Fibroblast of skin of scalp (primary cell): ENCODE measurements at places on chromosomes 7 and 10.
A peak's percentile ranks its signal among the peaks of the same experiment; 100 is the strongest.

DNA sequence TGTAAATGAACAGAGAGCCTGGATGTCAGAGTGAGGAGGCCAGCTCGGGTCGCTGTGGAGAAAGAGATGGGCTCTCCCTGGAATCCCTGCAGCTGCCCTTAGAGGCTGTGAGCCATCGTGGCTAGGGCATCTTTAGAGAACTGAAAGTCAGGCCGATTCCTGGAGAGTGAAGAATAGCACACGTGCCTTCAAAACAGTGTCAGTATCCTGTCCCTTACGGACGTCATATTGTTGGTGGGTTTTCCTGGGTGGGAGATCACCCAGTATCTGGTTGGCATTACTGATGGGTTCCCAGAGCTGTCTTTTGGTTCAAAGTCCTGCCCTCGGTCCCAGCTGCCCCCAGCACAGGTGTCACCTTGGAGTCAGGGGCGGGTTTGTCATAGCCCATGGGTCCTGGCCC lies 25.3 kb downstream of the IKZF1 start:
- DNase-seq, result no peak

DNA sequence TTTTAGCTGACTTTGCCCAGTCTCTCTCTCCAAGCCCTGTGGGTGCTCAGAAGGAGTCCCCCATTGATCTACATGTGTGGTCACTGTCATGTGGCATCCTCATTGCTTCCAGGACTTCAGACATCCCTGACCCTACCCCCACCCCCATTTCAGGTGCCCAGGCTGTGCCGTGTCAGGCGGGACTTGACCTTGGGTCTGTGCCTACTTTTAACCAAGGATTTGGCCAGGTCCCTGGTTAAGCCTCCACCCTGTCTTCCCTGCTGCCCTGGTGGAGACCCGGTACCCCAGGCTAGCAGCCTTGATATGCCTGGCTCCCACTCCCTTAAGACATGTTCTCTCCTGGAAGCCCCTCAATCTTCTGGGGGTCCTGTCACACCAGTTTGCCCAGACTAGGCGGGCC lies 31.3 kb downstream of the PRF1 start:
- DNase-seq, result no peak

- DNase-seq, result no peak
Observed at GRCh38 chr10:131082201-131082850, 229.2 kb downstream of the TCERG1L start.

DNA sequence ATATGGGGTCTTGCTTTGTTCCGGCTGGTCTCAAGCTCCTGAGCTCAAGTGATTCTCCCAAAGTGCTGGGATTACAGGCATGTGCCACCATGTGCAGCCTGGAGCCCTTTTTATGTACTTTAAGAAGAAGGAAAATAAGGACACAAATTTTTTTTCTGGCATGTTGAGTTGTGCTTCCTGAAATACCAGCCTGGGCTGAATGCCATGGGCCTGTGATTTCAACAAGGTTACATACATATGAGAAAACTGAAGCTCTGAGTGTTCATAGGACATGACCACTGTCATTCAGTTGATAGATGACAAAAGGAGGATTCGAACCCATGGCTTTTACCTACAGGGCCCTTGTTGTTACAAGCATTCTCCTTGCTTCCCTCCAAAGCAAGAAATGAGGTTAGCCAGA lies 36.1 kb downstream of the ST8SIA6 start:
- no peak for DNase-seq

DNA sequence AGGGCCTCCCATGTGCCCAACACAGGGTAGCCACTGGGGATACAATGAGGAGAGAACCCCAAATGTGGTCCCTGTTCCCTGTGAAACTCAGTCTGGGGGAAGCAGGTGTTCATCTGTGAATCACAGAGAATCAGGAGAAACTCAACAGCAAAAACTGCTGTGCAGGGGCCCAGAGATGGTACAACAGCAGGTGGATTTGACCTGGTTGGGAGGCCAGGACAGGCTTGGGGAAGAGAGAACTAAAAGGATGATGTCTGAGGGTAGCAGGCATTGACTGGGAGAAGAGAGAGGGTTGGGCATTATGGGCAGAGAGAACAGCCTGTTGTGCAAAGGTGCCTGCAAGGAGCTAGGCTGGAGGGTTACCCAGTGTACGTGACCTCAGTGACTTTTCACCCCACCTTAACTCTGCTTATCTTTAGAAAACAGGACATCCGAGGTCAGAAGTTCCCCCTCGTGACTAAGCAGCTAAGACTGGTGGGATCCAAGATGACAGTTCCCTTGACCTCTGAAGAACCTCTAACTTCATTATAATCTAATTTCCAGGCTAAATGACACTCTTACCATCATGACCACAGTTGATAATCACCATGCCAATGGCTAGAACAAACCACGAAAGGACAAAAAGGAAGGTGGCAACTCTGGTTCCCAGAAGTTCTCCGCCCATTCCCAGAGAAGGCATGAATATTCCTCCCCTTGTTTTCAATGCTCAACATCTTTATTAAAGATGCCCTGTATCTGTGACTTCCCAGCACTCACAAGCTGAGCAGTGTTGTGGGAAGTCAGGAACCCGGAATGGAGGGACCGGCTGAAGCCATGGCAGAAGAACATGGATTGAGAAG lies 5.1 kb upstream of the ADAMTS14 start:
- no peak for DNase-seq

DNA sequence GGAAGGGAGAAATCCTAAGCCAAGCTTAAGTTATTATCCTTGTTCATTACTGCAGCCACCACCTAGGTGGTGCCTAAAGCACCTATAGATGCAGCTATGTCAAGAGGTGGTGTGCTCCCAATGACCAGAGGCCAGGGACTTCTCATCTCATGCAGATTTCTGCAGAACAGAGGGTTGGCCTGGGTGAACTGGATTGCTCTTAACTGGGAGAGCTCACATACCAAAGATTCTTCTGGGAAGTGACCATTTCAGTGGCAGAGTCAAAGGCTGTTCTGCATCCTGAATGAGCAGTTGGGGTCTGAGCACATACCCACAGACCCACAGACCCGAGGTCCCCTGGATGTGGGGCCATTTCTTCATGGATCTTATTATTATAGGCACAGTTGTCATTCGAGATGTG lies 2.1 kb upstream of the CRHR2 start:
- no peak for DNase-seq

- peak; percentile 85 for DNase-seq
Observed at GRCh38 chr10:21398563-21399231, 126.8 kb downstream of the SKIDA1 start.

DNA sequence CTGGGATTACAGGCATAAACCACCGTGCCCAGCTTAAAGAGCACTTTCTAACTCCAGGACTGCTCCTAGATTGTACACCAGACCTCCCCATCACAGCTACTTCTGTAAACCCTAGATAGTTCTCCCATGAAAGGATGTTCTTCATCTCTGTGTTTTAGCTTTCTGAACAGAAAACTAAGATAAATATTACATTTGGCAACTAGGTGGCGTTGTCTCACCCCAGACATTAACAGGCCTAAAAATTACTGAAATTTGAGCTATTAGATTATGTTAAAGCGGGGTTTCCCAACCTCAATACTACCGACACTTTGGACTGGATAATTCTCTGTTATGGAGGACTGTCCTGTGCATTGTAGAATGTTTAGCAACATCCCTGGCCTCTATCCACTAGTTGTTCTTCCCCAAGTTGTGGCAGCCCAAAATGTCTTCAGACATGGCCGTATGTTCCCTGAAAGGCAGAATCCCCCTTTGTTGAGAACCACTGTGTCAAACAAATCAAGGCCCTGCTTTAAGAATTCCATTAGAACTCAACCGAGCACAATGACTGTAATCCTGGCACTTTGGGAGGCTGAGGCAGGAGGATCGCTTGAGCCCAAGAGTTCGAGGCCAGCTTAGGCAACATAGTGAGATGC lies 19.1 kb downstream of the ATOH7 start:
- DNase-seq, result peak; percentile 39

- peak; percentile 39 for DNase-seq
Observed at GRCh38 chr7:40244226-40244625, 109.4 kb downstream of the SUGCT start.

- peak; percentile 78 for DNase-seq
Observed at GRCh38 chr7:44145969-44146911, 5.1 kb upstream of the MYL7 start.

GRCh38 chr10:70920519-70920918 lies 32.2 kb upstream of the PCBD1 start:
- no peak for DNase-seq

GRCh38 chr7:128211626-128212025 lies 29.5 kb upstream of the LEP start:
- no peak for DNase-seq

DNA sequence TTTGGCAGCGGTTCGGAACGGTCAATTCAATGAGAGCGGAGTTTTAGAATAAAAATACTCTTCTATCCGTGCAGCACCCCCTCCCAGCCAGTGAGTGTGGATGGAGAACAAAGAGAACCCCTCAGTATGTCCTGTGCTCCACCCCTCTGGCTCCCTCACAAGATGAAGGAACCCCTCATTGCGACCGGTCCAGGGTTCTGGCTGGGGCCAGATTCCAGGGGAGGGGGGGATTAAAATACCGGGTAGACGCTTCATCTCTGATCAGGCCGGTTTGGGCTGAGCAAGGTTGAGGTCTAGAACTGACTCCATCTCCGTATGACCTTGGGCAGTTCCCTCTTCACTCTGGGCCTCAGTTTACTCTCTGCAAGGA lies 5.9 kb downstream of the CYP26C1 start:
- no peak for DNase-seq

DNA sequence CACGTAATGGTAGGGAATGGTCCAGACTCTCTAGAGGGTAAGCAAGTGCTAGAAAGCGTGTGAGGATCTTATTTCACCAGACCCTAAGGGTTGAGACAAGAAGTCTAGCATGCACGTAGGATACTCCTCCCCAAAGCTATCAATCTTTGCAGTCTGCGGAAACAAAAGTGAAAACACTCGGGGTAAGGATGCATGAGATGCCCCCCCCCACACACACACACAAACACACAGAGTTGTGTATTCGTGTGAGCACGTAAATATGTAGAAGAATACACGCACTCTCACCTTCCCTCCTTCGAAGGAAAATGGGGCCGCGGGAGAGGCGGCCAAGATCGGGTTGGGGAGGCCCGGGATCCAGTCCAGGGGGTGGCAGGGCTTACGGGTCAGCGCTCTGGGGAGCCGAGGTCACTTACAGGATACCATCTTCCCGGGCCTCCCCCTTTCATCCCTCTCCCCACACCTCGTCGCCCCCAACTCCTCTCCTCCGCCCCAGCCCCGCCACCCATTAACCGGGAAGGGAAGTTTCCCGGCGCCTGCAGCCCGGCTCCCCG lies 455 bp downstream of the CUL2 start:
- no peak for DNase-seq

DNA sequence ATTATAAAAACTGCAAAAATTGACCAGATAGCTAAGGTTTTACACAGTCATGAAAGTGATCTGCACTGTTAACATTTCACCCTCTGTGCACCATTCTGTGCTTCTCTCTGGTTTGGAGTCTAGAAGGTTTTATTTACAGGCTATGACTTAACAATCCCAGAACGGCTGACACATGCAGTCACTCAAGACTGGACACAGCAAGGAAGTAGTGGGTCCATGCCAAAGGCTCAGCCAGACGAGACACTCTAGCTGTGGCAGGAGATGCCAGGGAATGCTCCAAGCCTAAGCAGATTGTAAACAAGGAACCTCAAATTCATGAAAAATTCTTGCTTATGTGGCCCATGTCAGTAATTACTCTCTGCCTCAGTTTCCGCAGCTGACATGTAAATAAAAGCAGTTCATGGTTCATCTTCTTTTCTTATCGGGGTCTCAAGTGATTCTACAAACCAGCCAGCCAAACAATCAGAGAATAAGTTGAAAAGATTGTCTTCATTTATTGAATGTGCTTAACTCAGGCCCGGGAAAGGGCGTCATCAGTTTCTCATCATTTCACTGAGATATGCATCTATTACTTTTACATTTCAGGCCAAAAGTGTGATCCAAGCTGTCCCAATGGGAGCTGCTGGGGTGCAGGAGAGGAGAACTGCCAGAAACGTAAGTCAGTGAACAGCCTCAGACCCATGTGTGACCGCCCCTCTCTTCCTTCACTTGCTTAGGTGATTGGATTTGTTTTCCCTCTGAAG lies 132.1 kb downstream of the EGFR start:
- DNase-seq, result no peak

- no peak for DNase-seq
Observed at GRCh38 chr10:103845972-103846371, 9.4 kb downstream of the SH3PXD2A start.

DNA sequence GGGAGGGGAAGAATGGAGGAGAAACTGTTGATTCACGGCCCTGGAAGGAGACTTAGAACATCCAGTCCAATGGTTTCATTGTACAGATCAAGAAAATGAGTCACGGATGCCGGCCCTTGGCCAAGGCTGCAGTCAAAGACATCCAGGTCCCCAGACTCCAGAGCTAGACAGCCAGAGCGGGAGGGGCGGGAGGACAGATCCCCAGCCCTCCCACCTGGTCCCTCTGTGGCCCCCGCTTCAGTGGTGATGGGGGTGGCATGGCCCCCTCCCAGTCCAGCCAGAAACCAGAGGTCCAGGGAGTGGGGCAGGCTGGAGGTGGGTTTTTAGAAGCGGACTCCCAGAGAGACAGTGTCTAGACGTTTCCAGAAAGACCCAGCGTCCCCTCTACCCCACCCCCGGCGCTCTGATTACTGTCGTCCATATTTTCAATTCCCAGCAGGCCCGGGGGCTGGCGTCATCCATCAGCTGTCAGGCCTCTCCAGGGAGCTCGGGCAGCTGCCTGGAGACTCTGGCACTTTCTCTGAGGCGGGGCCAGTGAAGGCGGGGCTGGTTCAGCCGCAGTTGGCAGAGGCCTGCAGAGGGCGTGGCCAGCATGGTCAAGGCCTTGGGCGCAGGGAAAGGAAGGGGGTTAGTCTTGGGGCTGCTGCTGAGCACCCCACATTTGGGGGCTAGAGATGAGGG lies 8.0 kb upstream of the HSPB1 start:
- DNase-seq, result peak; percentile 98

- peak; percentile 80 for DNase-seq
Observed at GRCh38 chr10:89861584-89862301, 160.4 kb downstream of the KIF20B start.

GRCh38 chr7:2295936-2296620 lies 18.2 kb downstream of the SNX8 start:
- no peak for DNase-seq

- peak; percentile 60 for DNase-seq
Observed at GRCh38 chr7:125363873-125364272, 434.2 kb upstream of the POT1 start.

DNA sequence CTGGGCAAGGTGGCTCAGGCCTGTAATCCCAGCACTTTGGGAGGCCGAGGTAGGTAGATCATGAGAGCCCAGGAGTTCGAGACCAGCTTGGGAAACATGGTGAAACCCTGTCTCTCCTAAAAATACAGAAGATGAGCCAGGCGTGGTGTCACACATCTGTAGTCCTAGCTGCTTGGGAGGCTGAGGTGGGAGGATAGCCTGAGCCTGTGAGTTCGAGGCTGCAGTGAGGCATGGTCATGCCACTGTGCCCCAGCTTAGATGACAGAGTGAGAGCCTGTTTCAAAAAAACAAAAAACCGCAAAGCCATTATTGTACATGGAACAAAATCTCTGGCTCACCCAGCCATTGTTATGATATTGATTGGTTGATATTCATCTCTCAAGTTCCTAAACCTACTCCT lies 53.7 kb downstream of the KMT2E start:
- no peak for DNase-seq
